ENCODE measurements at places on chromosomes 1 and 21.

DNA sequence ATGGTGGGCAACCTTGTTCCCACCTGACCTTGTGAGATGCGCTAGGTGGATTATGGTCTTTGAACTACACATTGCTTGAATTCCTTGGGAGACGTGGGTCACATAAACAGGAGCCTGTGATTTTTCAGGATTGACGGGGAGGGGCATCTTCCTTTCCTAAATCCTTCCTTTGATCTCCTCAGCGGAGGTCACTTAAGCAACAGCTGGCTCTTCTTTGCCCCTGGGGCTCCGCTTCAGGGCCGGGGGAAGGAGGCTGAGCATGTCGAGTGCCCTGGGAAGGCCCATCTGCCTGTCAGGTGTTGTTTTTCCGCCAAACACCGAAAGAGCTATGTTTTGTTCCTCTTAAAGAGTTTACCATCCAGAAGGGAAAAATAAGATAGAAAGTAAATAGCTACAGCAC is 40.6 kb downstream of the KIF26B start:
- no peak for DNase-seq

GRCh38 chr1:162026881-162027280 is 3.2 kb upstream of the OLFML2B start:
- DNase-seq = no peak

DNA sequence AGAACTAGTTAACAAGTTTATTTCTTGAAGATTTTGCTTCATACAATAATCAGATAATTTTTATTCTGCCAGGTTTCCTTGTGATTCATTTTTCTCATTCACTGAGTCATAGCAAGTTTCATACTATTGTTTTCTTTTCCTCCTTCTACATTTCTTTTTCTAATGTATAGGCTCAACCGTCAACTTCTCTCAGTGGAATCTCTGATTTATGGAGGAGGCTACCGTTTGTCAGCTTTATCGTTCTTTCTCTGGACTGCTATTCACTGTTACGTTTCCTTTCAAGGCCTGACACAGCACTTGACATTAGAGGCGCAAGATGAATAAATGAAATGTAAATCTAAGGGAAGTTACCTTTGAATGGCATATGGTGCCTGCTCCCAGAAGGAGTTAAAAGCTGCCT is 284.3 kb upstream of the NR5A2 start:
- no peak for DNase-seq

DNA sequence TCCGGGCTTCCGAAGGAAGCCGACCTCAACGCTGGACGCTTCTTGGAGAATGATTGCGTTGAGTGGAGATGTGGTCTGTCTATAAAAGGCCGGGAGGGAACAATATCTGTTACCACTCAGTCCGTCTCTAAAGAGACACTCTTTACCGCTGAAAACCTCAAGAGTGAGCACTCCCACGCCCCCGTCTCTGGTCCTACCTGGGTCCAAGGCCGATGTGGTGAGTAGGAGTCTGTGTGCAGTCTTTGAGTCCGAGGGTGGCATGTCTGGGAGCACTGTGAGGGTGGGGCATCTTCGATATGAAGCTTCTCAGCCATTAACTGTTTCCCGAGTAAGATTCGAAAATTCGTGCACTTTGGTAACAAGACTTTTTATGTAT is 576 bp downstream of the ZFP69 start:
- no peak for DNase-seq

- DNase-seq = no peak
Measured at GRCh38 chr21:41865002-41865777, 14.0 kb downstream of the PRDM15 start.

DNA sequence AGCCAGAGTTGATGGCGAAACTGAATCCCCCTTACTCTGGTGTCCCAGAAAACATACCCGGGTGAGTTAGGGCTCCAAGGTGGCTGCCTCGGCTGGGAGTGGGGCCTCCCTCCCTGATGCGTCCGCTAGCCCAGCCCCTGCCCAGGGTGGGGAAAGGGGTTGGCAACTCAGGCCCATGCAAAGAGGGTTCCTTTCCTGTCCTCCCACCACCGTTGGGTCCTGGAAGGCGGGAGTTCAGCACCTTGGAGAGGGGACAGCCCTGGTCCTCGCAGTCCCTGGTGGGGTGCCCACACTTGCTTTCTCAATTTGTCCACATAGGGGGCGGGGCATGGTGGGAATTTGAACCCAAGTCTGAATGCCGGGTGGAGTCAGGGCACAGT is 6.1 kb downstream of the SRM start:
- no peak for DNase-seq

GRCh38 chr1:78088486-78088885 is 42.7 kb downstream of the GIPC2 start:
- DNase-seq = no peak

DNA sequence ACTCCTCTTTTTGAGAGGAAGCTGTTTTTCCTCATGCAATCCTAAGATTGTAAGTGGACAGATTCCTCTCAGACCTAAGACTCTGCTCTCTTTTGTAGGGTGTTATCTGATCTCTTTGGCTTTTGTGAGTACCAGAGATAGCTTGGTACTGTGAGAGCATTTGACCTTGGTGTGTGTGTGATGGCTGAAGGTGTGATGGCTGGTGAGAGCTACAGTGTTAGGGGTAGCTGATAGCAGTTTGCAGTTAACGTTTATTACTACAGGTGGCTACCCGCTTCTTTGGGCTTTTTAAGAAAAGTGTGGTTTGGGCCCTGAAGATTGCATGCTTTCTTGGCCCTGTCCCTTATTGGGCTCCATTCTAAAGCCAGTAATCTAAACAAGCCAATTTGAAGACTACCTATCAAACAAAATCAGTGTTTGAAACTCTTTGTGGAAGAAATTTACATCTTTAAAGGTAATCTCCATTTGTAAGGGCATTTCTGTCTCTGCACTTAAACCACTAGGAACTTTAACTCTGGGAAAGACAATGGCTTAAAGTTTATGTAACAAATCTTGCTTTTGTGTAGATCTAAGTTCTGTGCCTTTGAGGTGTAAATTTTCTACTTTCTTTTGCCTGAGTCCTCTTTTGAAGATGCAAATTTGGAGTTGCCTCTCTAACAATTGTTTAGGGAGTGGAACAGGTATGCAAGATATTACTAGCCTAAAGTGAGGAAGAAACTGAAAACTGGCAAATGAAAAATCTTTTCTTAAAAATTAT is 85.3 kb upstream of the SERBP1 start:
- no peak for DNase-seq

GRCh38 chr1:176552999-176553398 is 90.0 kb downstream of the PAPPA2 start:
- DNase-seq = no peak

DNA sequence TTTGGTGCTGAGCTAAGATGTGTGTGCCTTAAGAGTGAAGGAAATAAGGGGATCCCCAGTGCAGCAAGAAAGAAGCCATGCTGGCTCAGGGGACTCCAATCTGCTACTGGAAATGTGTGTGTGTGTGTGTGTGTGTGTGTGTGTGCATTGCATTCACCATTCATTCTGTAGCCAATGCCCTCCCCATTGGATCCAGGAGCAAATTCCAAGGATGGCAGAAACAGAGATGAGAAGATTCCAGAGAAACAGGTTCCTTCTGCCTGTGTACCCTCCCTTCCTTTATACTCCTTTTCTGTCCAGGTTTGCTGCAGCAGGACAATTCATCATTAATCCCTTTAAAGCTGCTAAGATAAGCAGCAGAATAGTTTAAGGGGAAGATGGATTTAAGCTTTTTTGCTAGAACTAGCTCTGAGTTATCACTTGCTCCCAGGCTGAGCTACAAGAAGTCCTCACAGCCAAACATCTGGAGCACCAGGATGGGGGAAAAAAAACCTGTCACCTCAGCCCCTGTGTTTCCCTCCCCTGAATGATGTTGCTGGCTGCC is 3.2 kb downstream of the SLC6A17 start:
- no peak for DNase-seq

GRCh38 chr21:17441370-17441769 is 71.5 kb upstream of the CXADR start:
- DNase-seq = no peak

- DNase-seq = no peak
Measured at GRCh38 chr1:183730886-183731573, 73.9 kb upstream of the RGL1 start.

- no peak for DNase-seq
Measured at GRCh38 chr1:112772781-112773180, 57.6 kb upstream of the PPM1J start.

- no peak for DNase-seq
Measured at GRCh38 chr1:212623603-212624002, 15.0 kb downstream of the ATF3 start.

- no peak for DNase-seq
Measured at GRCh38 chr1:154353460-154353904, 28.2 kb downstream of the ATP8B2 start.

GRCh38 chr1:53763911-53764310 is 24.9 kb upstream of the GLIS1 start:
- no peak for DNase-seq

GRCh38 chr1:27306892-27307761 is 14.8 kb upstream of the TMEM222 start:
- DNase-seq = no peak

DNA sequence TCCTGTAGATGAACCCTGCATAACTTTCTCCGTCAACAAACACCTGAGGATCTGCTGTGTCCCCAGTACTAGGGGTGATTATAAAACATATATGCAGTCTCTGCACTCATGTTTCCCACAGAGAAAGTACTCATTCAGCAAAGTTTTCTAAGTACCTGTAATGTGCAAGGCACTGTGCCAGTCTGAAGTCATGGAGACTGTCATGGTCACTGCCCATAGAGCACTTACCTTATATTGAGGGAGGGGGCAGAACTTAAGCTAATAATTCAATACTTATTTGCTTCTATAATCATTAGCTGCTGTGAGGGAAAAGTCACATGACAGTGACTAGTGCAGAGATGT is 41.2 kb downstream of the MAP3K21 start:
- no peak for DNase-seq

GRCh38 chr1:242847390-242847993 is 323.0 kb upstream of the PLD5 start:
- DNase-seq = no peak

GRCh38 chr21:37538971-37539590 is 172.5 kb downstream of the DYRK1A start:
- DNase-seq = no peak

DNA sequence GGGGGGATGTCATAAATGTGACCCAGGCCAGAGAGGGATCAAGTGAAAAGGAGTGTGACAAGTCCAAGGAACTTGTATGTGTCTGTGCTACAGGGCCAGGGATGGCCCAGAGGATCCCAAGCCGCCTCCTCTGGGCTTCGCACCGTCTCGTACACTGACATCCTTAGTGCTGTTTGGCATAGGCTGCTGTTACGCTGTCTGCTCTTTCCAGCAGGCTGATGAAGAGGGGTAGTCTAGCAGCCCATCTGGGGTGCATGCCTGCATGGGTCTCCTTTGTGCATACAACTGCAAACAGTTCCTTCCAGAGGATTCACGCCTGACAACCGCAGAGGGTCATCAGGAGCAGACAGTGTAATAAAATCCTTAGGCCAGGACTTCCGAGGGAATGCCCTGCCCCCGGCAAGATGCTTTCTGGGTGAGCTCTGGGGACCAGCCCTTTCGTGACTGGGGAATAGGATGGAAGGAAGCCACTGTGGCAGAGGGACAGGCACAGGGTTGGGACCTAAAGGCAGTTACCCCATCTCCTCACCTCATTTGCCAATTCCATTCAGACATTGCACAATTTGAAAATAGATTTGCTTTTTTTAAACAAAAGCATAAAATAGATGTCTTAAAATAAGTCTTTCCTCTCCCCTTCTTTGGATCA is 6.3 kb upstream of the GOLT1A start:
- DNase-seq = no peak

DNA sequence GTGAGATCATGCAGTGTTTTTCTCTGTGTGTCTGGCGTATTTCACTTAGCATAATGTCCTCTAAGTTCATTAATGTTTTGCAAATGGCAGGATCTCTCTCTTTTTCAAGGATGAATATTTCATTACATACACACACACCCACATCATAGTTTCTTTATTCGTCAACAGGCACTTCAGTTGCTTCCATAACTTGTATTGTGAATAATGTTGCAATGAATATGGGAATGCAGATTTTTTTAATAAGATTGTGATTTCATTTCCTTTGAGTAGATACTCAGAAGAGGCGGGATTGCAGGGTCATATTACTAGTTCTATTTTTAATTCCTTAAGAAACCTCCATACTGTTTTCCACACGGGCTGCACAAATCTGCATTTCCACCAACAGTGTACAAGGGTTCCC is 134.0 kb downstream of the CLEC20A start:
- DNase-seq = no peak

DNA sequence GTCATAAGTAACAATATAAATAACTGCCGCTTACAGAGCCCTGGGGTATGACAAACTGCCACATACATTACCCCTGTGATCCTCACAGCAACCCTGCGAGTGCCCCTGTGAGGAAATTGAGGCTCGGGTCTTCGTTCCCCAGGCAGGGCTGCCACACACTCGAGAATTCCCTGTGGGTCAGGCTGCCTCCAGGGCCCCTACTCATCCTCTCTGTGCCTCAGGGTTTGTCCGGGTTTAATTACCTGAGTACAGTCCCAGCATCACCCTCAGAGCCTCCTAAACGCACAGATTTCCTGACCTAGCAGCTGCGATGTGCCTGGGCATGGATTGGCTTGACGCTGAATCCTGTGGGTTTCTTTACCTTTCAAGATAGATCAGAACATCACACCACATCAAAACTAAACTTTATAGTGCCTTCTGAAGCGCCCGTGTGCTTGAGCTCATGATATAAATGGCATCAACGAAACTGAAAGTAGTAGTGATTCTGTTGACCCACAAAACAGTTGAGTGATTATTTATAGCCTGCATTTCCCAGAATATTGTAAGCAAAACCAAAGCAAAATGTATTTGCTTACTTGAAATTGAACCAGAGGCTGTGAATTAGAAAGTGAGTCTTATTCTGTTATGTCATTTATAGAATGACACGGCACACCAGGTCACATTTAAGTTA is 14.0 kb downstream of the SLC37A1 start:
- DNase-seq = peak; percentile 40

DNA sequence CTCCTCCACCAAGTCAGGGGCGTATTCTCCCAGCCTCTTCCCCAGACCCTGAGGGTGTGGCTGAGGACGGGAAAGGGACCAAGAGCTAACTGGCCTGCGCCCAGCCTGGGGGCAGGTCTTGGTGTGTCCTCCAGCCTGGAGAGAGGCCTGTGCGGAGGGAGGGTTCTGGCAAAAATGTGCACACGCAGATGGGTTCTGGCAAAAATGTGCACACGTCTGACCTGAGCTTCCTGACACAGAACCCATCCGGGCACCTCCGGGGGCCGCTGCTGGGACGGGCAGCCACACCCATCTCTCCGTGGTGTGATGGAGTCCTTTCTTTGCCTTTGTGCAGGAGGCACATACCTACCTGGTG is 23.1 kb upstream of the PKP1 start:
- no peak for DNase-seq

- DNase-seq = no peak
Measured at GRCh38 chr1:26015358-26015757, 6.2 kb upstream of the EXTL1 start.

GRCh38 chr1:178310685-178311105 is 186.1 kb downstream of the CLEC20A start:
- no peak for DNase-seq

- no peak for DNase-seq
Measured at GRCh38 chr1:79040424-79041082, 34.0 kb upstream of the ADGRL4 start.

- no peak for DNase-seq
Measured at GRCh38 chr1:38576241-38576640, 283.3 kb downstream of the RRAGC start.

Data from effector CD4-positive, alpha-beta T cell (primary cell).